ENCODE measurements at places on chromosomes 7 and 10.

DNA sequence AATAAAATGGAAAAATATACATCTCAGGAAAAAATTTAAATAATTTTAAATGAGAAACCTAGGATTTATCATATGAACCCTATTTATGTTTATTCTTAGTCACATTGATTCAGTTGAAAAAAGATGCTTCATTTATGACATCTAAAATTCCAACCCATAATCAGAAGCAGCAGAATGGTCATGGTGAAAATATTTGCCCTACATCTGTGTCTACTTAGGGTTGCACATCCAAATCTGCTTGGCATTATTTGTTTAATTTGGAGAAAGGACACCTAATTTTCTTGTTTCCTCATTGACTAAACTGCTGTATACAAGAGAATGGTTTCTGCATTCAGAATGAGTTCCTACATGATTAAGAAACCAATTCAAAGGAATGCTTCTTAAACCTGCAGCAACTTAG, 72.9 kb upstream of the SKAP2 start:
- DNase-seq: no peak

GRCh38 chr7:132636581-132636980, 60.3 kb upstream of the PLXNA4 start:
- no peak for DNase-seq

DNA sequence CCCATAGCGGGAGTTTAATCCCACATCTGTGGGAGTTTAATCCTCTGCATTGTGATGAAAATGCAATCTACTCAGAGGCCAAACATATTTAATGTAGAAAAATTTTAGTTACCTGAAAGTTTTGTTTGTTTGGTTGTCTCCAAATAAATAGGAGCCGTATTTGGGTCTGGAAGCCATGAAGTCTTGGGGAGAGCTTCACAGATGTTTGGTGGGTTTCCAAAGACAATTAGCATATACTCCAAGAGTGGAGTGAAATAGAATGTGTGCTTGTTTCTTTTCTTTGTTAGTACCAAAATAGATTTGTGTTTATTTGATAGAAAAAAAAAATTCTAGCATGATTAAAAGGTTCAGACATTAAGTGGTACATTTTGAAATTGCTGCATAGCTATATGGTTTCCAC, 50.9 kb downstream of the ANK3 start:
- DNase-seq: no peak

GRCh38 chr10:108894402-108895301, 1028.7 kb downstream of the XPNPEP1 start:
- no peak for DNase-seq

GRCh38 chr10:70926226-70927000, 38.0 kb upstream of the PCBD1 start:
- no peak for DNase-seq

DNA sequence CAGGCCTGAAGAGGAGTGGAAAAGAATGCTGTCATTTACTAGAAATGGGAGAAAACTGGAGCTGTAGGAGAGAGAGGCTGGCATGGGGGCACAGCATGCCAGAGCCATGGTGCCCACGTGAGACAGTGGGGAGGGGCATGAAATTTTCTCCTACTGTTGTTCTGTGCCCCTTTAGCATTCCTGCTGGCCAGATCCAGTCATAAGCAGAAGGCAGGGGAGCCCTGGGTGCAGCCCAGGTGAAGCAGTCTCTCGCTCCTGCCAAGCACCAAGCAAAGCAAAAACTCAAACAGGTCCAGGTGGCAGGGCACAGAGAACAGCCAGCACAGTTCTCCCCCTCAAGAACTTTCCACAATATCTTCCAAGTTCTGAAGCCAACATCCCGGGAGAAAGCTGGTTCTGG, 383.2 kb downstream of the TCERG1L start:
- DNase-seq: no peak

- no peak for DNase-seq
Measured at GRCh38 chr10:104330168-104331110, 7.8 kb downstream of the ITPRIP start.

Data from activated CD4-positive, alpha-beta T cell treated with anti-CD3 and anti-CD28 coated beads, Interleukin-2, Interleukin-6, amounts not matched to agents 100 ng/mL and 50 ng/mL, durations not matched to agents 16 hours and 8 hours (primary cell).